ENCODE measurements at places on chromosomes 4 and X.

- peak; percentile 34 for DNase-seq
These were observed 890.8 kb downstream of the TRIML1 start for GRCh38 chr4:189029976-189030504.

GRCh38 chr4:85673540-85673939 is 198.6 kb downstream of the ARHGAP24 start:
- DNase-seq: no peak

- no peak for DNase-seq
These were observed 65.1 kb downstream of the CASK start for GRCh38 chrX:41858161-41858775.

- DNase-seq: no peak
These were observed 234.1 kb upstream of the PGRMC2 start for GRCh38 chr4:128521648-128522111.

DNA sequence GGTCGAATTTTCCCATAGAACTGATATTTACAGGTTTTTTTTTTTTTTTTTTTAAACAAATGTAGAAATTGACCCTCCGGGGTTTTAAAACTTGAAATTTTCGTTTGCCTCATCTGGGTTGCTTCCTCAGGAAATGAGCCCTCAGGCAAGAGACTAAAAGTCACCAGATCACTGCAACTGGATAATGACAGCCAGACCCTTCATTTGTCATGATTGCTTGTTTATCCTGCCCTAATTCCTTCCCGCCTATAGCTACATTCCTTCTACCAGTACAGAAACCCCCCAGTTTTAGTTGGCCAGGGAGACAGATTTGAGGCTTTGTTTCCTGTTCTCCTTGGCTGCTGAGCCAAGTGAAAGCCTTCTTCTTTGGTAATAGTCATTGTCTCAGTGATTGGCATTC is 44.0 kb upstream of the IGFBP7 start:
- peak; percentile 19 for DNase-seq

- no peak for DNase-seq
These were observed 183.0 kb downstream of the PACRGL start for GRCh38 chr4:20883231-20883630.

Data from retina (tissue), 1 donor.